EH (cell line): ENCODE measurements at places on chromosomes 3 and 15.

- no peak for DNase-seq
Observed at GRCh38 chr3:197562398-197563251, 6.9 kb upstream of the BDH1 start.

- DNase-seq = peak; percentile 50
Observed at GRCh38 chr3:128492671-128493569, at the start of gene GATA2. TSS of gene GATA2 (minus strand) at chr3:128493201. CDS start at chr3:128487031, 6,170 bp downstream.

GRCh38 chr3:120202363-120202762, 82.7 kb downstream of the GPR156 start:
- no peak for DNase-seq

GRCh38 chr15:74242441-74243185, 6.5 kb downstream of the CCDC33 start:
- peak; percentile 74 for DNase-seq

- DNase-seq = peak; percentile 84
Observed at GRCh38 chr3:170493712-170494182, 75.1 kb downstream of the CLDN11 start.

DNA sequence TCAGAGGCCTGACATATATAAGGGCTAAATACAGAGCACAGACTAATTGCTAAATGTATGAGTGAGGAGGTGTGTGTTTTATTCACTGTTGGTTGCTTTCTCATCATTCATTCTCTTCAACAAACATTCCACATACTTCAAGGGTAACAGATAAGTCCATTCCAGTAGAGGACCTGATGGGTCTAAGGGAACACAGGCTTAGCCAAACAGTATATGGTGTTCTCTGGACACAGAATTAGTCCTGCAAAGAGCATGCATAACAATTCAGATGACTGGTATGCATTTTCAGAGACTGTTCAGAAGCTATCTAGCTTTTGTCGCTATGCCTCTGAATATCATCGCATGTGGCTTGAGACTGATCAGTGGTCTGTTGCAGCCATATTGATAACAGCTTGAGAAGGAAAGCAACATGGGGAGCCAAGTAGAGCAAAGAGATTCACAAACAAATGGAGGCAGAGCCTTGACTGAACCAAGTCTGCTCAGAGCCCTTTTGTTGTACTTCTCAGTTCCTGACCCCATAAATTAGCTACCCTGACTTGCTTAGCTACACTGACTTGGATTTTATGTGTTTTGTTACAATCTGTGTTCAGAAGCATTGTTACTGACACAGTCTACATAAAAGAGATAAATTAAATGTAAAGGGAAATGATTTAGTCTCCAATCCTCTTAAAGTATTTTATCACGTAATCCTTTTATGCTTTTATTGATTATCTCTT, 1178.7 kb downstream of the ROBO1 start:
- DNase-seq = no peak

DNA sequence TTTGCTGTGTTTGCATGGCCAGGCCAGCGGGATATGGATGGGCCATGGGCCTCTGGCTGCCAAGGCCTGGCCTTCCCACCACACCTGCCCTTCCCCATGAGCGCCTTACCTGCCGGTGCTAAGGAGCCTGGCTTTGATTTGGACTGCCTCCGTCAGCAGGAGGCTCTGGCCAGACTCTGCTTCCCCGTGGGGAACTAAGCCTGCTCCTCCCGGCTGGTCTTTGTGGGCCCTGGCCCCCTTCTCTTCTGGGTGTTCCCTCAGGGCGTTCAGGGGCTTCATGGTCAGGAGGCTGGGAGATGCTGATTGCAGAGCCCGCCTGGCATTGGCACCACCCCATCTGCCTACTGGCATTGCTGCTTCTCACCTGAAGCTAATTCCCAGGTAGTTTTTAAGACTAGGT, 45.2 kb downstream of the SMAD6 start:
- DNase-seq = no peak

GRCh38 chr3:37309921-37310665, 135.7 kb upstream of the LRRFIP2 start:
- DNase-seq = no peak

- no peak for DNase-seq
Observed at GRCh38 chr3:60268123-60268522, 983.1 kb downstream of the FHIT start.

GRCh38 chr3:111723293-111724215, 128.4 kb upstream of the ZBED2 start:
- peak; percentile 97 for DNase-seq

DNA sequence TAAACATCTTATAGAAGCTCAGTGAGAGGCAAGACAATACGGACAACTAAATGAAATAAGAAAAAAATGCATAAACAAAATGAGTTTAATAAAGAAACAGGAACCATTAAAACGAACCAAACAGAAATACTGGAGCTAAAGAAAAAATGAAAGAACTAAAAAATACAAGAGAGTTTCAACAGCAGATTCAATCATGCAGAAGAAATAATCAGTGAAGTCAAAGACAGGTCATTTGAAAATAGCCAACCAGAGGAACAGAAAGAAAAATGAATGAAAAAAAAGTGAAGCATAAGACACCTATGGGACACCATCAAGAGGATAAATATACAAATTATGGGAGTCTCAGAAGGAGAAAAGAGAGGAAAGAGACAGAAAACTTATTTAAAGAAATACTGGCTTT, 42.5 kb upstream of the PRR20G start:
- no peak for DNase-seq

DNA sequence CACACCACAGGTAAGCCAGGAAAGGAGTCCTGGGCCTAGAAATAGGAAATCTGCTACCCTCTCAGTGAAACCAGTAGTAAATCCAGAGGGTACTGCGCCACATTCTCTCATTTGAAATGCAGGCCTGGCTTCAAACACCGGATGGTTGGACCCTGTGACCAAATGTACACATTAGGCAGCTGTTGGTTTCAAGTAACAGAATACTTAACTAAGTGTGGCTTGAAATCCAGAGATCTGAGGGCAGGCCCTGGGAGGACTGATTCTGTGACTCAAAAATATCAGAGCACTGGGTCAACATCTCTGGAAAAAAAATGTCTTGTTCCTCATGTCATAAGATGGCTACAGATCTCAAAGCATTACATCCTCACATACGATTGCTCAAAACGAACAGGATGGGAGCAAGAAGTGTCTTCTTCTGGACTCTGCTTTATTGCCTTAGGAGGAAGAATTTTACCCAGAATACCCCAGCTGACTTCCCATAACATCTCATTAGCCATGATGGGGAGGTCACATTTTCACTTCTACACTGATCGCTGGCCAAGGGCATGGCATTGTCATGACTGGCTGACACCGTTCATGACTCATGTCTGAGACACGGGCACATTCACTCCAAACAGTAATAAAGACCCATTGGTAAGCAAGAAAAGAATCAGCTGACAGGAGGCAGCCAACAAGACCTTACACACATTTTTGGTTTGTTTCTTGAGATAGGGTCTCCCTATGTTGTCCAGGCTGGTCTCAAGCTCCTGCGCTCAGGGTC, 166.0 kb downstream of the ARRDC4 start:
- peak; percentile 83 for DNase-seq

GRCh38 chr3:182118066-182118465, 406.3 kb downstream of the SOX2 start:
- no peak for DNase-seq

GRCh38 chr3:5791558-5791957, 604.1 kb downstream of the EDEM1 start:
- no peak for DNase-seq

- no peak for DNase-seq
Observed at GRCh38 chr3:113158171-113158570, 53.2 kb upstream of the BOC start.

DNA sequence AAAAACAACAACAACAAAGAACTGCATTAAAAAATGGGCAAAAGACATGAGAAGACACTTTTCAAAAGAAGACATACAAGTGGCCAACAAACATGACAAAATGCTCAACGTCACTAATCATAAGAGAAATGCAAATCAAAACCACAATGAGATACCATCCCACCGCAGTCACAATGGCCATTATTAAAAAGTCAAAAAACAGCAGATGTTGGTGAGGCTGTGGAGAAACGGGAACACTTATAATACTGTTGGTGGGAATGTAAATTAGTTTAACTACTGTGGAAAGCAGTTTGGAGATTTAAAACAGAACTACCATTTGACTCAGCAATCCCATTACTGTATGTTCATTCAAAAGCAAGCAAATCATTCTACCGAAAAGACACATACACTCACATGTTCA, 15.1 kb downstream of the EIF1B start:
- no peak for DNase-seq

GRCh38 chr3:4656059-4656458, 162.9 kb downstream of the ITPR1 start:
- peak; percentile 76 for DNase-seq

DNA sequence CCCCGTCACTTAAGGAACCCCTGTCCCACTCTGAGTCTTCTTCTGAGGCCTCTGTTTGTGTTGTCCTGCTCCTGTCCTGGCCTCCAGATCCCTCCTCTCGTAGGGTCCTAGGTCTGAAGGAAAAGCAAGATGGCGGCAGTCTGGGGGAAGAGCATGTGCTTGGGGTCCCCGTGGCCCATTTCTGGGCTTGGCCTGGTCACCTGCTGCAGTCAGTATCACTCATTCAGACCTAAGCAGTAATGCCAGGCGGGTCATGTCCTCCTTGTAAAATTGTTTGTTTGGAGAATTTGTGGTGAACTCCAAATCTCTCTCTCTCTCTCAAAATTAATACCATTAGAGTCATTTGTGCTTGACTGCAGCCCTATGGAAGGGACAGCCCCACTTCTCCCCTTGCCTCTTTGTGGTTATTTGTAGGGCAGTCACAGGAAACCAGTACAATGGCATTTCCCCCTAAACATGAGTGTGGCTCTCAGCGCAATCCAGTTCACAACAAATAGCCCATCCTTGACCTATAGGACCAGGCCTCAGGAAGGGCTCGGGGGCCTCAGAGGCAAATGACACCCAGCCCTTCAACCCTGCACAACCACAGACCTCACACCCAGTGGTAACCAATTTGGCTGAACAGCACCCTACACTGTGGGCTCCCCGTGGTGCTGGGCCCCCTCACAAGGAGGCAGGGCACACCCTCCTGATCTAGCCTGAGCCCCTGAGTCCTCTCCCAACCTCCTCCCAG, 173.5 kb downstream of the OR4M2 start:
- no peak for DNase-seq

DNA sequence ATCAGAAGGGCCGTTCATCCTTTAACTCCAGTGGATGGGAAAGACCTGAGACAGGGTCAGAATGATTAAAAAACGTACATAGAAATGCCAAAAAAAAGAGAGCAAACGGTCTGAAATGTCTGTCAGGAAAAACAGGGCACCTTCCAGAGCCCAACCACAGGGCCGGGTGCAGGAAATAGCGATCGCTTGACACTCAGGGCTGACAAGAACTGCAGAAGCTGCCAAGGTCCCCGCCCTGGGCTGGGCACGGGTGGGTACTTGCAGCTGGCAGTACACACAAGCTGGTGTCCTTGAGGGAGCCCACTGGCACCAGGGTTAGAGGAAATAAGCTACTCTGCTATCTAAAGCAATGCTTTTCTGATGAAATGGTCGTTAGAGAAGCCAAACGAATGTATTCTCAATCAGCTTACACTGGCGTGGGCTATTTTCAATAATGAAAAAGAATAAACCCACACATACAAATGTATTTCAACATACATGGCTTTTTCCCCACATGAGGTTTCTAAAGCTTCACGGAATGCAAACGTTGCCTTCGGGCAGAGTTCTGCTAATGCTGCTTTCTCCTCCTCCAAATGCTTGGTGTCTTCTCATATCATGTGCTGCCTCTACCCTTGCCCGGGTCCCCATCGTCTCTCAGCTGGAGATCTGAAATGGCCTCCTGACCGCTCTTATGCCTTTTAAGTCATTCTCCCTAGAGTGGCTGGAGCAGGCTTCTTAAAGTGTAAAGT, 15.6 kb downstream of the FRMD4B start:
- DNase-seq = peak; percentile 25

DNA sequence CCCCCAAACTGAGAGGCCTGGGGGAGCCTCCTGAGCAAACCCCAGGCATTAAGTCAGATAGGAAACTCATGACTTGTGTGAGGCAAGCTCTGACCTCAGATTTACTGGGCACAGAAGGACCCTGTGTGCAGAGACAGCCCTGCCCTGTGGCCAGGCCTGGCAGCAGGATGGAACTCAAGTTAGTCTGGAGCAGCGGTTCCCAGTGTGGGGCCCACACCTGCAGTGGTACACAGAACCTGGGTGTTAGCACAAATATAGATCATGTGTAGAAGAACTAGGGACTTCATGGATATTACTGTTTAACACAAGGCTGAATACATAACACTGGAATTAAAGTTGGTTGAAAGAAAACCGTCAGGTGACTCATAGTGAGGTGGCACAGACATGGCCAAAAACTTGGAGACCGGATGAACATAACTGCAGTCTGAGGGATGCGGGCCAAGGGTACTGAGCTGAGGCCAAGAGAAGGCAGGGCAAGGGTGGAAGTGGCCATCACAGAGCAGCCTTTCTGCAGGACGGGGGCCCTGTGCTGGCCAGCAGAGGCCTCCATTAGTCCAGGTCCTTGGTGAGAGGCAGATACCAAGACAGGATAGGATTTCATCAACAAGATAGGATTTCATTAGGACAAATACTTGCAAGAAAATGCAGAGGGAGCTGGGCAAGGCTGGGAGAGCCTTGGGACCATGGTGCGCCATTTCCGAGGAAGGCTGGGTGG, 40.9 kb downstream of the IRAK2 start:
- DNase-seq = peak; percentile 94

DNA sequence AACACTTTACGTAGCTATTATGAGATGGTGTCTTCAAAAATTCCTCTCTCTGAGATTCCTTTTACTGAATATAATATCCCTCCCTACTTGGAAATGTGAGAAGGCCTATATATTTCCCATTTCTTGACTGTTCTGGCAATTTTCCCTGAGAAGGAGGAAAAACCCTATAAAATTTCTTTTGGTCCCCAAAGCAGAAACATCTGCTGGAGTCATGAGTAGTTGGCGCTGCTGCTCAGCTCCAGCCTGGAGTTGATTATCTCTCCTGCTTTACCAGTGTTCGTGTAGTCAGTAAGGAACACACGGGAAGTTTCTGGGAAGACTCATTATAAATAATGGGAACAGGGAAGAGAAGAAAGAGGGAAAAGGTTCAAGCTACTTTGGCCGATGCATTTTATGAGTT, 680.1 kb downstream of the EPHA3 start:
- DNase-seq = no peak

GRCh38 chr15:89880727-89881126, 13.1 kb downstream of the AP3S2 start:
- no peak for DNase-seq

- no peak for DNase-seq
Observed at GRCh38 chr3:156642750-156643728, 31.4 kb upstream of the TIPARP start.

DNA sequence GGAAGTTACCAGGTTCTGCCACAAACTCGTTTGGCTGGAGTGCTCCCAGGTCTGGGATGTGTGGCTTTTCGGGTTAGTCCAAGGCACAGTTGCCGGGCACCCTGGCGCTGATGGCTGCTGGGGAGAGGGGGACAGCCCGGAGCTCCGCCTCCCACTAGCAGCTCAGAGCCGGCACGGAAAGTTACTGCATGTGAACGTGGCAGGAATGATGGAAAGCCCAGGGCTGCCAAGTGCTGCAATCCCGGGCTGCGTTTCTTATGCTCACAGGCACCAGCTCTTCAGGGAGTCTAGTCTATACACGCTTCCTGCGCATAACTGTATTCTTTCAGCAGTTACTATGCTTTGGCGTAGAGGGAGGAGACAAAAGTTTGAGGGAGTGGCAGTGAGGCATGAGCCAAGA, 141.8 kb upstream of the ICE2 start:
- no peak for DNase-seq

GRCh38 chr15:61196711-61197586, 32.2 kb downstream of the RORA start:
- no peak for DNase-seq

- DNase-seq = no peak
Observed at GRCh38 chr15:78207110-78207458, 27.3 kb downstream of the ACSBG1 start.

GRCh38 chr15:35271371-35272043, 186.4 kb upstream of the NANOGP8 start:
- peak; percentile 36 for DNase-seq
